ENCODE measurements at places on chromosomes 6 and 20. TPM values are rescaled to one million over a fixed set of nuclear protein-coding genes. Genes with fewer than 3 reads are reported as not detected.

SLC17A2 gene
- total RNA-seq, result not detected

KHDC1L gene
- total RNA-seq, result not detected

POLR3F gene
- total RNA-seq, result 15.1 TPM

DZANK1 gene
- total RNA-seq, result 1.0 TPM

SPO11 gene
- total RNA-seq, result not detected

TMEM151B gene
- total RNA-seq, result not detected

ZNF322 gene
- total RNA-seq, result 17.2 TPM

Measured in skeletal muscle tissue (tissue), 5 donors.